ENCODE measurements at places on chromosomes 2 and 18.

- DNase-seq = no peak
These were observed 809.0 kb downstream of the BCL11A start for GRCh38 chr2:59744436-59744835.

- DNase-seq = no peak
These were observed 2.2 kb downstream of the ABI2 start for GRCh38 chr2:203330434-203330833.

- DNase-seq = peak; percentile 13
These were observed 9.8 kb upstream of the MREG start for GRCh38 chr2:216023055-216023648.

DNA sequence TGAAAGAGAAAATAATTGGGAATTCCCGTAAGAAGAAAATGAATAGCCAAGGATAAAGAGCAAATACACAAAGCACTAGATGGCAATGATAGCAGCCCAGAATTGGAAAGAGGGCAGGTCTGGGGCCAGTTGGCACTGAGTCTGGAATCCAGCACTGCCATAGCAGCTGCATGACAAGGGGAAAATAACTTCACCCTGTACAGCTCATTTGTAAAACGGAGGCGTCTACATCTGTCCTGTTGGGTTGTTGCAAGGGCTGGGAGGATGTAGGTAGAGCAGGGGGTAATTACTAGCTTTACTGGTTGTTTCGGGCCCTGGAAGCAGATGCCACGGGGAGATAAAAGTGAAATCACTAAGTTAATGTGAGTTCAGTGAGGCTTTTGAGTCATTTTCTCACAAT, 110.0 kb upstream of the RASGRP3 start:
- no peak for DNase-seq

DNA sequence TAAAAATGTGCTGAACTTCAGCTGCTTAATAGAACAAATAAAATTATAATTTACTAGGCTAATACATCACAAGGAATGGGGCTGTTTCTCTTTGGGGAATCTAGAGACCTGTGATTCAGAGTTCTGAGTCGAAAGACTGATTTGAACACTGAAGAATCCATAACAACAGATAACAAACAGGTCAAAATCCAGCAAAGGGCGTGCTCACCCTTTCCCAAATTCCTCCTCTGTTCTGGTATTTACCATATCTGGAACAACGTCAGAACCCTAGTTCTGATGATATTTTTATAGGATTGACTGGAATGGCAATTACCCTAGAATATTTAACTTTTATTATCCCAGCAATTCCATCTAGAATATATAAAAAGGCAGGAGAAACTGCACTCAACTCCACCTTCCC, 66.0 kb upstream of the ITGA6 start:
- no peak for DNase-seq

DNA sequence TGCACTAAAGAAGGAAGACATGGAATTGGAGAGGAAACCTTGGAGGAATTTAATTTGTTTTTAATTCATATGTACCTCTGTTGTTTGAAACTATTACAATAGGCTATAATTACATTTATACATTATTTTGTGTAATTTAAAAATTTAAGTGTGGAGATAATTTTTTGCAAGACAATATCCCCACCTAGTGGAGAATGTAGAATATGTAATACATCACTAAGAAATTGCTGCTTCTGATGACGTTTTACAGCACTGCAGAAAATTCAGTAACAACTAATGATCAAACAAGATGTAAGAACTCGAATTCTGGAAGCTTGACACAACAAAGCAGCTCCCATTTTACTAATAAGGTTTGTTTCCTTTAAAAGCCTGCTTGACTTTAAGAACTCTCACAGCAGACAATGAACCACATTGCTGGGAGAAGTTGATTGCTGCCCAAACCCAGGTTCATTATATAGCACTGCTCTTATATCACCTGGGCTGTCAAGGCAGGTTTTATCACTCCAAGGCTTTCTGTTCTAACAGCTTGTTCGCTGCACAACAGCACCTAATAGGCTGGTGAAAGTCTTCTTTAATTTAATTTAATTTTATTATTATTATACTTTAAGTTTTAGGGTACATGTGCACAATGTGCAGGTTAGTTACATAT, 53.4 kb downstream of the THADA start:
- DNase-seq = peak; percentile 6

DNA sequence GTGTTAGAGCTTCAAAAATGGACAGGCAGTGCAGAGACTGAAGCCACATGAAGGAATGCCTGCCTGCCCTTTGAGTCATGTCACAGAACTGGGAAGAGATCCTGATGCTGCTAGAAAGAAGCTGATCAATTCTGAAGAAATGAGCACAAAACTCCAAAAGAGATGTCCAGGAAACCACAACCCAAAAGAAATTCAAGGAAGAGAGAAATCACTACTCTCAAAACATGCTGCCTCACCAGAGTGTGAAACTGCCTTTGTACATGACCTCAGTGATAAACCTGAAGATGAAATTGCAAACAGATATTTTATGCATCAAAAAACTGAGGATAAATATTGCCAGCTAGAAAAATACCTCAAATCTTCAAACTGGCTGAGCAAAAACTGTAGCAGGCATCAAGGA, 20.5 kb downstream of the USP40 start:
- DNase-seq = no peak

DNA sequence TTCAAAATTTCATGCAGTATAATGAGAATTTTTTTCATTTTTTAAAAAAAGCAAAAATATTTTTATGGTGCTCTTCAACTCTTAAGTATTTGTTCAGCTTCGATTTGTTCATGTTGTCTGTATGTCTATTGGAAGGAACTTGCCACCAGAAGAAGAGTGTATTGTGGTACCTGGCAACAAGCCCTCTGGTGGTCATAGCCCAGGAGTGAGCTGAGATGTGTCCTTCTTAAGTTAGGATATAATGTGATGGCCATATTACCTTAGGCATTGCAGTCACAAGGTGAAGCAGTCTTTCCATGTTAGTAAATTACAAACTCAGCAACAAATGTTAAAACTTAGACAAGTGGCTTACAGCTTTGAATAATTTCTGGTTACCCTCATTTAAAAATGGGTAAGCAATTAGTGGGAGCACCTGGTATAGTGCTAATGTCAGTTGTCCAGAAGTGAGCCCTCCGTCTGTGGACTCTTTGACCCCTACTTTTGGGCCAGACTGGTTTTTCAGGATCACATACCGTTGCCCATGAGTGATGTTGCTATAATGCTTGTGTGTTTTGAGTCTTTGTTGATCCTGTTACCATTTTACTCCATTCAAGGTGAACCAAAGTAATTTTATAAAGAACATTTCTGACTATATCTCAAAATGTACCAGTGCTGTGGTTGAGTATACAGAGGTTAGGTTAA, 57.4 kb downstream of the MYO1B start:
- no peak for DNase-seq

GRCh38 chr18:61616111-61616610, 276.6 kb downstream of the RNF152 start:
- no peak for DNase-seq

- DNase-seq = no peak
These were observed 67.8 kb downstream of the SLC66A2 start for GRCh38 chr18:79883461-79884293.

GRCh38 chr2:72757177-72757775, 68.6 kb downstream of the EXOC6B start:
- DNase-seq = no peak

DNA sequence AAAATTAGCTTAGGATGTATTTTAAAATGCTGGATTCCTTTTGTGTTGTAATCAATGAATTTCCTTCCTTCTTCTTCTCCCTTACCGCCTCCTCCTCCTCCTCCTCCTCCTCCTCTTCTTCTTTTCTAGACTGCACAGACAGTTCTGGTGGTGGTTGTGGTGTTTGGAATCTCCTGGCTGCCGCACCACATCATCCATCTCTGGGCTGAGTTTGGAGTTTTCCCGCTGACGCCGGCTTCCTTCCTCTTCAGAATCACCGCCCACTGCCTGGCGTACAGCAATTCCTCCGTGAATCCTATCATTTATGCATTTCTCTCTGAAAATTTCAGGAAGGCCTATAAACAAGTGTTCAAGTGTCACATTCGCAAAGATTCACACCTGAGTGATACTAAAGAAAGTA, 18.8 kb downstream of the GALR1 start:
- DNase-seq = no peak

DNA sequence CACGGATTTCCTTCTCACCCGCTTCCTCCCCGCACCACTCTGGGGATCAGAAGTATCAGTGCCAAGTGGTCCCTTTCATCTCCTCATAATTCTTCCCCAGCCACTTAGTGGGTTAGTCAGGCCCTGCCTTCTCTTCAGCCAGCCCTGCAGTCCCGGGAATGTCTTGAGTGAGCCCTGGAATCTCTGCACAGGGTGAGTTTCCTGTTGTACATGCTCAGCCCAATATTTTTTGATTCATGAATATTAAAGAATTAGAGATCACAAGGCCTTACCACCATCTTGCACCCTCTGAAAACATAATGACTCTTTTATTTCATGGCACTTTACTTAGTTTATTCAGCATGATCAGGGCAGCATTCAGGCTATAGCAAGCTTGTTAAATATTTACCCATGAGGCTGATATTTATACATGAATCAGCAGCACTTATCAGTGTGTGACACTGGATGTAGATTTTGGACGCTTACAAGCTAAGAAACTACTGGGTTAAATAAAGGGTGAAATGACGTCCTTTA, 159.4 kb upstream of the FOSL2 start:
- DNase-seq = no peak

DNA sequence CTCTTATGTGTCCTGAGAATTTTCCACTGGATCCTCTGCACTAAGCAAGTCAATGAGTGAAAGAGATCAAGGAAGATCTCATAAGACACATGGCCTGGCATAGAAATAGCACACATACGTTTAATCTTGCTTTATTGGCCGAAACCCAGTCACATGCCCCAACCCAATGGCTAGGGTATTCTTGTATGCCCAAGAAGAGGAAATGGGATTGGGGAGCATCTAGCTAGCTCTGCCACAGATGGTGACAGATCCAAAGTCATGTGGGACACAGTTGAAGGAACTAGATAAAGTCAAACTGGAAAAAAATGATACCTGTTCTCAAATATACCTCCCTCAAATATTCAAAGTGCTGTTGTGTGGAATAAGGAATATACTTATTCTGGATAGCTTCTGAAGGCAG, 74.7 kb downstream of the CD28 start:
- DNase-seq = no peak

- no peak for DNase-seq
These were observed 26.7 kb upstream of the FAM237A start for GRCh38 chr2:206615417-206616089.

DNA sequence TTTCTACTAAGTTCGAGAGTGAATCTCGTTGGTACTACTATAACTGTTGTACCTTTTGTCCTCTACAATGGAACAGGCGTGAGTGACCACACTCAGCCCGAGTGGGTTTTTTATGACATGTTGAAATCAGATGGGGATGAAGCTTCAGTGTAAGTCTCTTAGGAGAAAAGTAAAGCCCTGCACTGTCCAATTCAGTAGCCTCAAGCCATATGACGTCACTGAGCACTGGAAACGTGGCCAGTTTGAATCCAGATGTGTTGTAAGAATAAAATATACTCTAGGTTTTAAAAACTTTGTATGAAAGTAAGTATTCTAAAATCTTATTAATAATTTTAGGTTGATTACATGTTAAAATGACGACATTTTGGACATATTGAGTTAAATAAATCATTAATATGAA, 101.7 kb upstream of the SP3 start:
- DNase-seq = no peak

- no peak for DNase-seq
These were observed 54.5 kb downstream of the PARD6G start for GRCh38 chr18:80192653-80193385.

GRCh38 chr18:55136864-55137263, 177.6 kb upstream of the CCDC68 start:
- DNase-seq = no peak

DNA sequence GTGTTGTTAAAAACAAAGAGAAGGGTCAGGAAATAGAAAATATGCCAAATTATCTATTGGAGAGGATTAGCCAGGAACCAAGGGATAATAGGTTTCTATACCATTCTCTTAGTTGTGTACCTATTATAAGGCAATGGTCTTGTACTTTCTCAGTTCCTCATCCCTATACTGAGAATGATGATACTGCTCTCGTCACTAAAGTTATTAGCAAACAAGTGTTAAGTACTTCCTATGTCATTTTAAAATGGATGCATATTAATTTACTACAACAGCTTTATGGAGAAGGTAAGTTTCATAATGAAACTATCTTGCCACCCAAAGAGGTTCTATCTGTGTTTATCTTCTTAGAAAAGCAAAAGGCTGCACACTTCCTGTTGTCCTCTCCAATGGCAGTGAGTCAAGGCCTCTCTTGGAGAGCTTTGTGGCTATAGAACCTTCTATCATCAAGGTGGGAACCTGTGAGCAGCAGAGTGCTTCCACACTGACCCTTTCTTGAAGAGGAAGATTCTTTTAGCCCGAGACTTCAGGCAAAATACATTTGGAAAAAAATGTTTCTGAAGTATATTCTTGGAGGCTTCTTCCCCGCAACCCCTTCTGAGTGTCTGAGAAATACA, 460.7 kb upstream of the FANCL start:
- no peak for DNase-seq

GRCh38 chr2:233674995-233675394, 3.3 kb downstream of the UGT1A9 start:
- DNase-seq = peak; percentile 31

DNA sequence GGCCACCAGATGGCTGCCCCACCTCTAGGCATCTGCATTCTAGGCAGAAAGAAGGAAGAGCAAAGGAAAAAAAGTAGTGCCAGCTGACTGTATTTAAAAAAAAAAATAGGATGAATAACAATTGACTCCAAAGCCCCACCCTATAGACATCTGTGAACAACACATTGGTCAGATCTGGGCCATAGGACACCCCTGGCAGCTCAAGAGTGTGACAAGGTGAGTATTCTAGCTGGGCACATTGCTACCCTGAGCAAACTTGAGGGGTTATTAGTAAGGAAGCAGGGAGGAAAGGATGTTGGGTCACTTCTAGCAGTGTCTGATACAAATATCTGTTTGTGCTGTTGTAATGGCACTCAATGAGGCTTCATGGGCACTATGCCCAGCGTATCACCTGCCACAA, 58.6 kb upstream of the NPAS2 start:
- no peak for DNase-seq

- DNase-seq = no peak
These were observed 13.7 kb upstream of the OTOF start for GRCh38 chr2:26491563-26492167.

GRCh38 chr2:9219027-9219445, 12.4 kb downstream of the ASAP2 start:
- DNase-seq = no peak

- DNase-seq = no peak
These were observed 672.2 kb upstream of the ACVR2A start for GRCh38 chr2:147172493-147173188.

- no peak for DNase-seq
These were observed 49.2 kb upstream of the UGP2 start for GRCh38 chr2:63792530-63792929.

GRCh38 chr2:126824663-126825062, 74.0 kb upstream of the TEX51 start:
- no peak for DNase-seq

Measured in NCI-H2171 (cell line).